Stimulated activated CD8-positive, alpha-beta memory T cell treated with anti-CD3 and anti-CD28 coated beads, Interleukin-2, amount 100 ng/mL, for 48 hours (primary cell): ENCODE measurements at places on chromosomes 11 and 22.

- no peak for DNase-seq
Measured at GRCh38 chr11:125724125-125724524, 22.0 kb upstream of the PATE1 start.

- peak; percentile 57 for DNase-seq
Measured at GRCh38 chr11:66891851-66892660, 35.2 kb downstream of the LRFN4 start.

- no peak for DNase-seq
Measured at GRCh38 chr22:48635816-48636215, 1191.9 kb downstream of the BRD1 start.

DNA sequence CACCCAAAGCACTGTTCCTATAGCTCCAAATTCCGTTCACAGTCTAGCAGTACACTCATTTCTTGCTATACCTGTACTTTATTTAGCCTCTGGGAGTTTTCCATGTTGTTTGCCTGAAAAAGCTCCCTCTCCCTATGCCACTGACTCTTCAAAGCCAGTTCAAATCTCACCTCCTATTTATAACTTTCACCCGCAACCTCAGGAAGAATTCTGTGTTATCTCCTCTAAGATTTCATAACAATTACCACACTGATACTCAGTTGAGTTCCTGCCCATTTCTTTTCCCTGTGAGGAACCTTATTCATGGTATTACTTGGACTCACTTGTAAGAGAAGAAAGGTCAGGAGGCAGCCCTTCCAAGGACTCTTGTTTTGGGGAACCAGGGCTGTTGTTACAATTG is 25.2 kb downstream of the GDPD4 start:
- no peak for DNase-seq

DNA sequence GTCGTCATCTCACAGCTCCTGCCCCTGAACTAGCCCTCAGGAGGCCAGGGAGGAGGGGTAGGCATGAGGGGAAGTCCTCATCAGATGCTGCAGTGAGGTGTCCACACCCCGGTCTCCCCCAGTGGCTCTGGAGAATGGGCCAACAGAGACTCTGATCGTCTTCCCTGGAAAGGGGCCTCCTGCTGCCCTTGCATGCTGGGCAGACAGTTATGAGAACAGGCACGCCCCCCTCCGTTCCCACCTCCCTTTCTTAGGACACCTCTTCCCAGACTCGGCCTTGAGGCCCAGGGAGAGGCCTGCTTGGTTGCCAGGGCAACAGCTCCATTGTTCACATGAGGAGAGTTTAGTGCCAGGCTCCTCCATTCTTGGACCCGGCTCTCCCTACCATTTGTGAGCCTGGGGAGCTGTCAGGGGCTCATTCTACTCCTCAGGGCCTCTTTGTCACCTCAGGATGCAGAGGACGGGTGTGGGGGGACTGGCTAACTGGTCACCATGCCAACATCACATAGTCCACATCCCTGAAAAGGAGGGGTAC is 157.7 kb downstream of the TTC17 start:
- DNase-seq: no peak

DNA sequence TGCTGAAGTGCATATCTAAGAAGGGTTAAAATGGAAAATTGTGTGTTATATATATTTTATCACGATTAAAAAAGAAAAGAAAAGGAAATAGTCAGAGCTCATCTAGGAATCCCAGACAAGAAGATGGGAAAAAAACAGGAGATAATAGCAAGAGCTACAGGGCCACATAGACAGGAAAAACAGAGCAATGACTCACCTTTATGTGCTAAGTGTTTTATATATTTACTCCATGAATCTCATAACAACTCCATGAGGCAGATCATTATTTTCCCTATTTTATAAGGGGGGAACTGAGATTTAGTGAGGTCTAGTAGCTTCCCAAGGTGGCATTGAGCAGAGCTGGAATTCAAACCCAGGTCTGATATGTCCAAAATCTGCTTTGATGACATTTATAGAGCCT is 18.1 kb upstream of the ELF5 start:
- no peak for DNase-seq

- no peak for DNase-seq
Measured at GRCh38 chr11:45658292-45658991, 7.0 kb downstream of the CHST1 start.

- DNase-seq: peak; percentile 3
Measured at GRCh38 chr11:58498464-58498863, 9.4 kb downstream of the OR5B21 start.

GRCh38 chr11:70262951-70263350 is 7.5 kb upstream of the PPFIA1 start:
- no peak for DNase-seq

GRCh38 chr11:133718238-133718637 is 127.1 kb downstream of the SPATA19 start:
- no peak for DNase-seq

DNA sequence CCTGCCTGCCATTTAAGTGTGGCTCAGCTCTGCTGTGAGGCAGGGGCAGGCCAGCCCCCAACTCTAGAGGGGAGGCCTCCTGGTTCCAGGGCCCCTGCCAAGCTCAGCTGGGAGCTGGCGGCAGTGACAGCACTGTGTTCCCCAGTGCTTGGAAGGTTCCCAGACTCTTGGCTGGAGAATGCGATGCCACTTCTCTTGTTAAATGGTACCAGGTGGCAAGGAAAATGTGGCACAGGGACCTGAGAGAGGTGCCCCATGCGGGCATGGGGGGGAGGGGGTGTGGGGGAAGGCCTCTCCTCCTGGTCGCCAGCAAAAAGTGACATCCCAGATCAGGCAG is 8.4 kb upstream of the TNFRSF13C start:
- DNase-seq: no peak

DNA sequence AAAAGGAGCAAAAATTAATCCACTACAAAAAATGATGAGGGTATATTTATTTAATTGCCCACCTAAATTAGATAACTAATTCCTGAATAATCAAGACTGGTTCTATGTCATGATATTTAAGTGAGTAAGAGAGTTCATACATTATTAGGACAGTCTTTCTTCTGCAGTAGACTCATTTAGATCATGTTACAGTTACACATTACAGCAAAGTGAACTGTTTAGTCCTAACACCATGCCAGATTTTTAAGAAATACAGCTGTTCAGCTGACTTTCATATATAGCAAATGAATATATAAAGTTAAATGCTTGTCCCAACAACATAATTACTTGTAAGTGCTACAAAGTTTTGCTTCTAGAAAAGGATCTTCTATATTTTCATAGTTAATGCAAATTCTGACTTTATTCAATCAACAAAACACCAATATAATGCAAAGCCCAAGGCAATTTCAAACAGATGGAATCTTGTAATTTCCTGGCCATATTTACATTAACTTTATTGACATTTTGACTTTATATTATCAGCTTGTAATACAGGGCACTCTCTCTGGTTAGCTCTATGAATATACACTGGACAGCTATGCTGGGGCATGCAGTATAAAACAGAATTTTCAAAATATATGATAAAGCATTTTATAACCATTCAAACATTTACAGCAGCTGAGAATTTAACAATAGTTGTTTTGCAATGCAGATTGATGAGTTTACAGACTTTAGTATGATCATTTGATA is 45.7 kb upstream of the TP53AIP1 start:
- DNase-seq: no peak

GRCh38 chr11:108468478-108468864 is 1.1 kb upstream of the C11orf65 start:
- DNase-seq: no peak

GRCh38 chr11:134598368-134598767 is 186.3 kb upstream of the B3GAT1 start:
- no peak for DNase-seq

GRCh38 chr11:662689-663274 is 25.7 kb downstream of the DRD4 start:
- DNase-seq: no peak

DNA sequence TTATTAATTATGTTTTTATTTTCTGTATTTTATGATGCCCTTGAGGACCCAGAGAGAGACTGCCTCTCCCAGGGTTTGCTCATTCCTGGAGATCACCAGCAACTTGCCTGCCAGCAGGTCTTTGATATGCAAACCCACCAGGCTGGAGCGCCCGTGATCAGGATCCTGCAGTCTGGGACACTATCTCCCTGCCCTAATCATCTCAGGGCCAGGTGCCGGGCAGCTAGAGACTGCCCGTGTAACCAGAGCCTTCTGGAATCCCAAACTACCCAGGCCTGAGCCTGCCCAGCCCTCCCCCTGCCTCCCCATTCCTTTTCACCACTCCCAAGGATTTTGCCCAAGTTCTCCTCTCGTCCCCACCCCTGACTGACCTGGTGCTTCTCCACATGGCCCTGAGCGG is 52.2 kb upstream of the B3GAT1 start:
- no peak for DNase-seq

GRCh38 chr11:73009972-73010371 is 132.1 kb downstream of the FCHSD2 start:
- no peak for DNase-seq

GRCh38 chr11:113006896-113007445 is 45.8 kb downstream of the NCAM1 start:
- no peak for DNase-seq

- no peak for DNase-seq
Measured at GRCh38 chr22:17678817-17679385, 40.3 kb downstream of the BCL2L13 start.

DNA sequence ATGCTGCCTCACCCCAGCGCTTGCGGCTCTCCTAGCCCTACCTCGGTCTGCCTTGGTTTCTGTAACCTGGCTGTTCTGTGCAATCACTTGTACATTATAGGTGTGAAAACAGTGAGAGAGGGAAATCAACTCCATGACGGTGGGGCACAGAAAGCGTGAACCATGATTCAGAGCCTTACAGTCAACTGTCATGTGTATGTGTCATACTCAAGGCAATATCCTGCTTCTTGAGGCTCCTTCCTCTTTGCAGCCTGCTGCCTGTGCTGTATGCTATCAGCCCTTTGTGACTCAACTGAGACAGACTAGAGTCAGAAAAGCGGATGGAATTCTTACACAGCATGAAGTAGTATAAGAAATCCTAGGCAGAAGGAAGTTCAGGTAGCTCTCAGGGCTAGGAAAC is 2.1 kb downstream of the NRIP3 start:
- no peak for DNase-seq

GRCh38 chr11:11946180-11946579 is 62.2 kb downstream of the DKK3 start:
- no peak for DNase-seq

- no peak for DNase-seq
Measured at GRCh38 chr11:130145975-130146776, 13.4 kb upstream of the ST14 start.
